ENCODE measurements at places on chromosomes 12 and 14. TPM values are rescaled to one million over a fixed set of nuclear protein-coding genes. Genes with fewer than 3 reads are reported as not detected.
A peak's percentile ranks its signal among the peaks of the same experiment; 100 is the strongest.

DNA sequence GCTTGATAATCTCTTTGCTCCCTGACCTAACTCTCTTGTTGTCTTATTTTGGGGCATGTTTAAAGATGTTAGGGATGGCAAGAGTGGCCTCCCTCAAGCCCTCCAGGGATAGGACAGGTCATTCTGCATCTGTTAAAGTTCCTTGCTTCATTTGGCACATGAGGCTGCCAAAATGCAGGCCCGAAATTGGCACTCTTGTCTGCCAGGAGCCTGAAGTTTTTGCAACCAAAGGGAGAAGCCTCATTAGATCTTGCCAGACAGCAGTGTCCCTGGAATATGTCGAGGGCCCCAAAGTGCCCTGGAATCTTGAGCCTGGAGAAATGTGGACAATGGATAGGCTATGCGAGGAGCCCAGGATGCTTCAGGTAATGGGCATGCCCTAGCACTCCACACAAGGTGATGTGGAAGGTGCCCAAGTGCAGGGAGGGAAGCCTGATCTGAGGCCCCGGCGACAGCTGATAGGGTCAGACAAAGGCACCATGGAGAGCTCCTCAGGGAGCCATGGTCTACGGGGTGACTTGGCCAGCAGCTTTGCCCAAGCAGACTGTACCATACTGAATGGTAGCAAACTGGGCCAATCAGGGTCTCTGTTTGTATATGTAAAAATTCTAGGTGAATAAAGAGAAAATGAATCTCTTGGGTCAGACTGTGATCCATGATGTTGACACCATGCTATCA, 173.0 kb upstream of the WSCD2 start:
- DNase-seq, result peak; percentile 3

DNA sequence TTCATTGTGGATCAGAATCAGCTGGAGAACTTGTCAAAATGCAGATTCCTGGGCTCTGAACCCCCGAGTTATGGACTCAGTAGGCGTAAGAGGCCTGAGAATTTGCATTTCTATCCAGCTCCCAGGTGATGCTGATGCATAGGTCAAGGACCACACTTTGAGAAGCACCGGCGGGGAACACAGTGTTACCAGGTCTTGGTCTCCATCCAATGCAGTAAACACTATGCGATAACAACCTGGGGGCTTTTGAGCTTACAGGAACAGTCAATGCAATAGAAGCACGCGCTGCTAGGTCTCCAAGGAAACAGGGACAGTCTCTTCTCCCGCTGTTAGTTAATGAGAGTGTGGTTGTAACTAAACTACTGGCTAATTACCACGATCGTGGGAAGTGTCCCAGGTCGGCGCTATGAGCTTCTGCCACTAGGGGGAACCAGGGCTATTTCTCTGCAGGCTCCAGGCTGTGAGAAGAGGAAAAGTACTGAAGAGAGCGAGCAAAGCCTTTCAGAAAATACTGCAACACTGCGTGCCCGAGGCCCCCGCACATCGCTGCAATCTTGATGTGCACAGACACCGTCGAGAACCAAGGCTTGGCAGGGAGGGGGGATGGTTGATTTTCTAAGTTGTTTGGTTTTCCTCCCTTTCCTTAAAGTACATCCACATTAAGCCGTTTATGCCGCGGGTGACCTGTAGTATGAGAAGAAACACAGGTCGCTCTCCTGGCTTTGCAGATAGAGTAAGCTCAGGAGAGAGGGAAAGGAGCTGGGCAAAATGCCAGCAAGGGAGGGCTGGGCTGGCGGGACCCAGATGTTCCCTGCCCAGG, 52.0 kb upstream of the KCNA1 start:
- DNase-seq, result peak; percentile 80

GRCh38 chr12:120902846-120903411, 1.2 kb downstream of the SPPL3 start:
- peak; percentile 4 for DNase-seq

TOMM20L gene
- 2.5 TPM for polyA plus RNA-seq

ATF7 gene
- polyA plus RNA-seq, result 52.4 TPM

Data from left kidney (tissue), 8 donors.